ENCODE measurements at places on chromosomes 12 and 14.

DNA sequence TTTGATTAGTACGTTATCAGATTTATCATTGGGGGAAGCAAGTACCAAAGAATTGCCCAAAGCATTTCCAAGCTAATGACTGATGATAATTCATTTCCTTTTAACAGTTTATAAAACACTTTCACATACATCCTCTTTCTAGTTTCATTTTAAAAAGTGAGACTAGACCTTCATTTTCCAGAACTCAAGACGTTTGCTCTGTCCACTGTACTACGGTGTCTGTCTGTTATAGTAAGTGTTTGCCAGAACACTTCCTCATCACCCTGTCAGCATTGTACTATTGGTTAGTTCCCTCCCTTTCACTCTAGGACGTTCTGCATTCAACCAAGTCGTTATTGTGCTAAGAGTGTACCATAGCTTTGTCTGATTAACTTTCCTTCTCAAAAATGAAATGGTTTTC, 81.7 kb upstream of the TMEM263 start:
- no peak for DNase-seq

- DNase-seq = no peak
Measured at GRCh38 chr12:6124411-6125309, at the start of gene VWF. VWF (minus strand) TSS chr12:6124670; CDS start chr12:6123196, 1,474 bp downstream.

DNA sequence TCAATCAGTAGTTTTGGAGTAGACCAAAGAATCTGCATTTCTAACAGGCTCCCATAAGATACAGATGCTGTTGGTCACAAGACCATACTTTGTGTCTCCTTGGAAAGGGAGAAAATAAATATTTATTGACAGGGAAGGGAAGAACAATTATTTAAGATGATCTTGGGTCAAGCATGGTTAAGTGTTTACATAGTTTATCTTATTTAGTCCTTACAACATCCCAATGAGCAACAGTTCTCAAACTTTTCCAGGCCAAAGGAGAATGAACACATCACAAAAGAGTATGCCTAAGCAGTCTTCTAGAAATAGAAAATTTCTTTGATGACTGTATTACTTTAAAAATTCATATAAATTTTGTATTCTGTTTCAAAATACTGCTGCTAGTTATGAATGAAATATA, 8.8 kb downstream of the LPCAT3 start:
- DNase-seq = no peak

- no peak for DNase-seq
Measured at GRCh38 chr14:100645982-100646314, 58.7 kb upstream of the BEGAIN start.

Data from vagina (tissue), 2 donors.